ENCODE measurements at places on chromosomes 3 and 15.

DNA sequence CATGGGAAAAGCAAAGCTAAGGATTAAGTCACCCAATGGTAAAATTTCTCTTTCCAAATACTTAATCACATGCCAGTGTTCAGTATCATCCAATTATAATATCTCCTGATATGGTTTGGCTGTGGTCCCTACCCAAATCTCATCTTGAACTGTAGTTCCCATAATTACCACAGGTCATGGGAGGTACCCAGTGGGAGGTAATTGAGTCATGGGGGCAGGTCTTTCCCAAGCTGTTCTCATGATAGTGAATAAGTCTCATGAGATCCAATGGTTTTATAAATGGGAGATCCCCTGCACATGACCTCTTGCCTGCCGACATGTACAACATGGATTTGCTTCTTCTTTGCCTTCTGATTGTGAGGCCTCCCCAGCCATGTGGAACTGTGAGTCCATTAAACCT lies 26.1 kb upstream of the NMB start:
- no peak for DNase-seq

GRCh38 chr3:188842639-188843038 lies 329.1 kb upstream of the TPRG1 start:
- no peak for DNase-seq

DNA sequence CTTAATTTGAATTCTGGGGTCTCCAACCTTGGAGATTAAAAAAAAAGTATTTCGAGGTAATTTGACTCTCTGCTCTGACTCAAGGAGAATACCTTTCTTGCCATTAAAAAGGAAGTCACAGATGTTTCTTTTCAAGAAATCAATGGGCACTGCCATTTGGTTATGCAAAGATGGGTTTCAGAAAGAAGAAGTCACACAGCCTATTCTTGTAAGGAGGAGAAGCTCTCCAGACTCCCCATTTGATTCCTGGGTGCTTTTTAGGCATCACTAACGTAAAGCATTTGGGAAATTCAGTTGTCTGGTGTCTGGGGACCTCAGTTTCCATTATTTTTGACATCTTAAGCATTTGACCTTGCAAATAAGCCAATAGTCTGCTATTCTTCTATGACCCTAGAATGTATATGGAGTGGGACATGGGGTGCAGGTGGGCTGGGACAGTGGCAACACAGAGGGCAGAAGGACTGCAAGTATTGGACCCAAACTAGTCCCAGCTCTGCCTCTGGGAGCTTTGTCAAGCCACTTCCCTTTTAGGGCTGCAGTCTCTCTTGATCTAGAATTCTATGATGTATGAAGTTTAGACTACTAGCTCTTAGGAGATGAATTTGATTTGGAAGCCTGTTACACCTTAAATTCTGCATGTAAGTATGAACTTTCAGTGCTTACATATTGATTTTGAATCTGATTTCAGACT lies 27.8 kb downstream of the IL5RA start:
- DNase-seq: no peak

DNA sequence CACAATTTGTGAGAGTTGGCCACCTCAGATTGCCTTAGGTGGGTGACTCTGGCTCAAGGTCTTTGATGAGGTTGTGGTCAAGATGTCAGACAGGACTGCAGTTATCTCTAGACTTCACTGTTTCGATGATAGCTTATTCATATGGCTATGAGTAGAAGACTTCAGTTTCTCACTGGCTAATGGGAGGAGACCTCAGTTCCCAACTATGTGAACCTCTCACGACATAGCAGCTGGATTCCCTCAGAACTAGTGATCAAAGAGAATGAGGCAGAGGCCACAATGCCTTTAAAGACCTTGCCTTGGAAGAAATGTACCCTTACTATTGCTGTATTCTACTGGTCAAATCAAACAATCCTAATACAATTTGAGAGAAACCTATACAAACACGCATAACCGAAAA lies 607.5 kb upstream of the ROBO2 start:
- DNase-seq: no peak

DNA sequence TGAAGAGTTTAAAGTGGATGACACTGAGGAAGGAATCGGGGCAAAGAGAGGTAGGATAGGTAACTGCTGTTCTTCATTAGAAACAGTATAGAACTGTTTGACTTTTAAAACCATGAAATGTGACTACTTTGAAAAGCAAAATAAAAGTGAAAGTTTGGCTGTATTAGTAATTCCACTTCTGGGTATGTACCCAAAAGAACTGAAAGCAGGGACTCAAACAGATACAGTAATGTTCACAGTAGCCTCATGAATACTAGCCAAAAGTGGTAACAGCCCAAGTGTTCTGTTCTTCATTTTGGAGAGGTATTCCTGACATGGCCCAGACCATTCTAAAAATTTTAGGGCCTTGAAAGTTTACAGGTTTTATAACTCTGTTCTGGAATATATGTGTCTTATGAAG lies 1055.4 kb downstream of the TBL1XR1 start:
- DNase-seq: no peak

DNA sequence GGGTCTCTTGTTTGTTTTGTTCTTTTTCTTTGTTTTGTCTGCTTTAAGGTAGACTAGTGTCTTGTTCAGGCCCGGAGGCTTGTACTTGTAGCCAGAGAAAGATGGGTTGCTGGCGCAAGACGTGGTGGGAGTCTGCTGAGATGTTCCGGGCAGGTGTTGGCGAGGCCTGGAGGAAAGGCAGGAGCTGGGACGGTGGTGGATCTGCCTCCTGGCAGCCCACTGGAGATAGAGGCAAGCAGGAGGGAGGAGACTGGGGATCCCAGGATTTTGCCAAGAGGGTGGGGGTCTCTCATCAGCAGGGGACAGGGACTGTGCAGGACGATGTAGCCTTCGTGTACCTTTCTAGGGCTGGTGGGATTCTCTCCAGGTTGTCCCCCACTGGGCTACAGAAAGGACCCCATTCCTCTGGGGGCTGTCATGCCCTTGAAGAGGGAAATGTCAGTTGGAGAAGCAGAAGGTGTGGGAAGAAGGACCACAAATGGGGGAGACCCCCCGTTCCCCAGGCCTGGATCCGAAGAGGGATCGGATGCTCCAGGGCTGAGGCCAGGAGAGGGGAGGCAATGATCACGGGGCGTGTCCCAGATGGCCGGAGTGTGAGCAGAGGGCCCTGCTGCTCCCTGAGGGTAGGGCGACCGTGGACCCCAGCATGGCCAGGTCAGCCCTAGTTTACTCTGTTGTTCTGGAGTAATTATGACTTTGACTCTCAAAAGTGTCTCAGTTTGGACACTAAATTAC lies 7.0 kb downstream of the CHAC1 start:
- no peak for DNase-seq

- no peak for DNase-seq
Observed at GRCh38 chr15:66171841-66172240, 81.7 kb downstream of the MEGF11 start.

DNA sequence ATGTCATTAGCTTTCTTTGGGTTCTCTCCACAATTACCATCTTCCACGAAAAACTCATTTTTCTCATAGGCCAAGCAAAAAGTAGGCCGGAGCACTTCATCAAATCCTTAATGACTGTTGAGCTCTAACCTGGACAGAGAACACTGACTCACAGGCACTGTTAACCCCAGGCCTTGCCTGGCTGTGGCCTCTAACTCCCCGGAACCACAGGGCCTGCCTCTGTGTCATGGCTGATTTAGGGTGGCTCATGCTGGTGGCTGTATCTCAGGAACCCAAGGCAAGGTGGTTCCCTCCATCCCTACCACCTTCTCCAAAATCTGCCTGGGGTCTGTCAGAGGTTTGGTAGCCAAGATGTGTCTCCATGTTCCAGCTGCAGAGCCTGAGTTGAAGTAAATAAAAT lies 3.6 kb downstream of the CRTAP start:
- DNase-seq: no peak

DNA sequence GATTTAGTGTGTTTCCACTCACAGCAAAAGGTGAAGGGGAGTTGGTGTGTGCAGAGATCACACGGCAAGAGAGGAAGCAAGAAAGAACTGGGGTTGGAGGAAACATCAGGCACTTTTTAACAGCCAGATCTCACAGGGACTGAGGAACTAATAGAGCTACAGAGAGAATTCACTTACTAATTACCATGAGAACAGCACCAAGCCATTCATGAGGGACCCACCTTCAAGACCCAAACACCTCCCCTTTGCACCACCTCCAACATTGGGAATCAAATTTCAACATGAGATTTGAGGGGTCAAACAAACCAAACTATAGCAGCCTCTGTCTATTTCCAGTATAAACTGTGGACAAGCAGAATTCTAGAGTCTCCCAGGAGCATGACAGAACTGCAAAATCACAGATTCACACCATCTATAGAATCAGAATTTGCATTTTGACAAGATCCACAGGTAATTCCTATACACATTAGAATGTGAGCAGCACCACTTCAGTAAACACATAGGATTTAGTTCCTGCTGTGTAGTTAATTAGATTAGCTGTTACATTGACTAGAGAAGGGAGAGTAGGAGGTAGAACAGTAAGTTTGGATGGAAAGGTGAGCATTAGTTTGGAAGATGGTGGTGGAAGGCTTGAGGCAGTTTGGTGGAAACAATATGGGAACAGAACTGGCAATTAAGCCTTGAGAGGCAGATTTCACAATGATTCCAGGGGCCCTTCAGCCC lies 311.7 kb downstream of the NSUN3 start:
- no peak for DNase-seq

Data from BE2C (cell line).